Putamen (tissue), 1 donor: ENCODE measurements at places on chromosomes 1 and 21.

DNA sequence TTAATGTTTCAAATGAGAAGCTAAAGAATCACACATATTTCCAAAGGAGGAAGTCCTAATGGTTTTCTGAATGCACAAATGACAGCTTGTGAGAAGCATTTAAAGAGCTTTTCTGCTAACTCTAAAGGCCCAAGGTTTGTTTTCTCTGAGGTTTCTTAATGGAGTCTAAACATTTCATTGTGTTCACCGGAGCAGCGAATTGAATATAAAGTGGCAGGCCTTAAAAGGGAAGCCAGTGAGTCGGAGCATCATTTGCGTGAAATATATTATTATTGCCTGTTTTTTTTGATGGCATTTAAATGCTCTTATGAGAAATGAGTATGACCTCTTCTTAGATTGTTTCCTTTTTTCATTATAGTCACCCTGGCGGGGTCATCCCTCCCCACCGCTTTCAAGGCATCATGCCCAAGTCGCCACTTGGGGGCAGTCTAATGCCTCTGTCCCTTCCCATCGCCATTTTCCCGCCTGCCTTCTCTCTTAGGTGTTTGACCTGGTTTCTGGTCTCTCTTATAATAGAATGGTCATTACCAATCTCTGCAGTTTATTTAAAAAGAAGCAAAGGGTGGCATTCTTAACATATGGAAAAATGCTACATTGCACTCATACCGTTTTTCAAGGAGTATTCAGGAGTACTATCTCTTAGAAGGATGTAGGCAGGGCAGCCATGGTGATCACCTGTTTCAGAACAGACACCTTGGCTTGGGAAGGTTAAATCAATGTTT is 25.3 kb upstream of the OVAAL start:
- peak; percentile 46 for DNase-seq

DNA sequence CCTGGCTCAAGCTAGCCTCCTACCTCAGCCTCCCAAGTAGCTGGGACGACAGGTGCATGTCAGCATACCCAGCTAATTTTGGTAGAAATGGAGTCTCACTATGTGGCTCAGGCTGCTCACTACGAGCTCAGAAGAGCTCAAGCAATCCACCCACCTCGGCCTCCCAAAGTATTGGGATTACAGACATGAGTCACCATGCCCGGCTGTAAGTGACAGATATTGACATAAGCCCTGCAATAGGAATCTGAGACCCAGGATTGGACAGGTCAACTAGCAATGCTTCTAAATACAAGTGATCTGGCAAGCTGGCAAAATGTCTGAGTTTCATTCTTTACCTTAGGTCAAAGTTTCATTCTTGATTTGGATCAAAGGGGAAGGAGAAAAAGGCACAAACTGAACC is 40.5 kb upstream of the H6PD start:
- no peak for DNase-seq

GRCh38 chr1:177383715-177384114 is 213.0 kb downstream of the BRINP2 start:
- DNase-seq, result no peak

- DNase-seq, result no peak
Measured at GRCh38 chr1:234884701-234885100, 243.9 kb downstream of the TOMM20 start.

- no peak for DNase-seq
Measured at GRCh38 chr1:32869923-32870614, 643 bp downstream of the FNDC5 start.

DNA sequence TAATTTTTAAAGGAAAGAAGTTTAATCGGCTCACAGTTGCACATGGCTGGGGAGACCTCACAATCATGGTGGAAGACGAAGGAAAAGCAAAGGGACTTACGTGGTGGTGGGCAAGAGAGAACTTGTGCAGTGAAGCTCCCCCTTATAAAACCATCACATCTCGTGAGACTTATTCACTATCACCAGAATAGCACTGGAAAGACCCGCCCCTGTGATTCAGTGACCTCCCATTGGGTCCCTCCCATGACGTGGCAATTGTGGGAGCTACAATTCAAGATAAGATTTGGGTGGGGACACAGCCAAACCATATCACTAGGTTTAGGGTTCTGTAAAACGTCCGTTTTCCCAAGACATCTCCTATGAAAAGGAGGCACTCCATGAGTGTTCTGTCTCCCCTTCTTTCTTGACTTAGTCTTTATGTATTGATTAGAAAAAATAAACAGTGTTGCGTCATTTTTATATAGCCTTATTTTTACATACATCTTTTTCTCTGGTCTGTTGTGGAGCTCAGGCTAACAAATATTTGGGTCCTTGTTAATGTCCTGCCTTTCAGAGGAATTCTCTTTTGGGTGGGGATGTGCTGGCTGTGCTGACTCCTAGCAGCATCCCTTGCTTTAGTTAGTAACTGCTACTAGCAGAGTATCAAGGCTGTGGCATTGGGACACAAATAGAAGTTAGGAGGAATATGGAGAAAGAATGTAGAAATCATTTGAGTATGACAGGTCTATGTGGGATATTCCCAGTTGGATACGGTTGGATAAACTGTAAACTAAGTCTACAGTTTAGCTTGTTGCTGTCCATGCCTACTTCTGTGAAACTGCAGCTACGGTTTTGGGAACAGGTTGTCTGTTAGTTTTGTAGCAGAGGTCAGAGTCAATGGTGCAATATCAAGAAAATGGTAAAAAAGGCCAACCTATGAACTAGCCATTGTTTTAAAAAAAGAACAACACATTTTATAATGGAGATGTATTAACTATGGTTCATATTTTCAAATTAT is 23.5 kb downstream of the BACH1 start:
- no peak for DNase-seq

GRCh38 chr1:30375156-30375555 is 348.2 kb downstream of the MATN1 start:
- DNase-seq, result no peak

DNA sequence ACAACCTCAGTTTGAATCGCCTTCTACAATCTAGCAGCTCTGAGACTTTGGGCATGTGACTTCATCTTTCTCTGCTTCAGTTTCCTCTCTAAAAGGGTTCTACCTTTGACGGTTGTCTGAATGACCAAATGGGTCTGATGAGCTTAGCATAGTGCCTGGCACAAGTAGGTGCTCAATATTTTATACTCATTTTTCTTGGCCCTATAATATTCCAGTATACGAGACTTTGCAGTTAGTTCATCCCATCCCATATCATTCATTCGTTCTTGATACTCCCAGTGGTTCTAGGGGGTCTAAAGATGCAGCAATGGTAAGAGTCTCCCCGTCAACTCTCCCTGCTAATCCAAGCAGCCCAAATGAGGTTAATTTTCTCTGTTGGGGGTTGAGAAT is 67.6 kb downstream of the ALPL start:
- DNase-seq, result no peak

DNA sequence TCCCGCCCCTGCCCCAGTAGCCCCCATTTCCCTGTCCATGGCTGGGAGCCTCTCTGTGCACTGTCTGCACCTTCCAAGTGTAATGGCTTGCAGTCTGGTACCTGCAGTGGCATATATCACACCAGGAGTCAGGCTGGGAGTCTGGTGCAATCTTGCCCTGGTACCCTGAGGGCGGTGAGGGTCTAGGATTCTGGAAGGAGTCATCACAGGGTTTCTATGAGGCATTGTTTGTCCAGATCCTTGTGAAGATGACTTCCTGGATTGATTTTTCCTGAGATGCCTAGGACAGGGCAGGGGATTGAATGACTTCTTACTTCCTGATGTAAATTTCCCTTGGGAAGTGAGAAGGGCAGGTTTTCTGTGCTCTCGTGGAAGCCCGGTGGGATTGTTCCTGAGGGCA is 5.9 kb upstream of the PKP1 start:
- DNase-seq, result no peak

- DNase-seq, result no peak
Measured at GRCh38 chr1:238119060-238119459, 228.3 kb upstream of the ZP4 start.

- DNase-seq, result no peak
Measured at GRCh38 chr1:221794079-221794670, 52.3 kb upstream of the DUSP10 start.

DNA sequence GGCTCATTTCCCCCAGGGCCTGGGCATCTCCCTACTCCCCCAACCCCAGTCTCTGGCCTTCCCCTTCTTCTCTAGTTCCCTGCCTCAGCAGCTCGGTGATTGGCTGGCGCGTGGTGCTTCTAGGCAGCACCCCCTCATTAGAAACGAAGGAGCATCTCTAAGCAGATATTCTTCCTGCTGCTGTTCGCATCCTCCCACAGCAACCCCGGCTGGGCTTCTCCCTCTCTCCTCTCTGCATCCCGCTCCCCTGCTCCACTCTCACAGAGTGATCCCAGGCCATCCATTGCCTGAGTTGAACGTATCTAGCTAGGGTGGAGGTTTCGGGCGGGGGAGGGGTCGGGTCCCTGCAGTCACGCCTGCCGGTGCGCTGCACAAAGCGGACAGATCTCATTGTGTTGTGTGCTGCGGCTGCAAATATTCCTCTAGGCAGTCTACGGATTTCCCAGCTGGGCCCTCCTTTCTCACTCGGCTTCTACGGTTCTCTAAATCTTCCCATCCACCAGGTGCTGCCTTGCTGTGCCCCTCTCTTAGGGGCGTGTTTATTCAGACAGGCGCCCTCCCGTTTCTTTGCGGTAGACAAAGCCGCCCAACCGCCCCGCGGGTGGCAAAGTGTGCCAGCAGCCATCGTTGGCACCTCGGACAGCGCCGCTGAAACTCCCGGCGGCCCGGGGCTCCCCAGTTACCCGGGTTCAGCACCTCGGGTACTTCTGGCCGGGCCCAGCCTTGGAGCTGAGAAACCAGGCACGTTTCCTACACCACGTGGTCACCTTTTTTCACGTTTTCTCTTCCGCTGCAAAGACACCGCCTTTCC is 2.2 kb downstream of the CACNA1E start:
- DNase-seq, result peak; percentile 75

- DNase-seq, result no peak
Measured at GRCh38 chr21:29490016-29490415, 191.3 kb downstream of the BACH1 start.

GRCh38 chr1:37602750-37603694 is 7.3 kb upstream of the GNL2 start:
- DNase-seq, result no peak

GRCh38 chr1:239812580-239812979 is 279.1 kb upstream of the FMN2 start:
- DNase-seq, result no peak

- DNase-seq, result no peak
Measured at GRCh38 chr1:228336308-228337030, 70.2 kb downstream of the TRIM11 start.

GRCh38 chr1:112458756-112459155 is 50.0 kb upstream of the WNT2B start:
- DNase-seq, result no peak

DNA sequence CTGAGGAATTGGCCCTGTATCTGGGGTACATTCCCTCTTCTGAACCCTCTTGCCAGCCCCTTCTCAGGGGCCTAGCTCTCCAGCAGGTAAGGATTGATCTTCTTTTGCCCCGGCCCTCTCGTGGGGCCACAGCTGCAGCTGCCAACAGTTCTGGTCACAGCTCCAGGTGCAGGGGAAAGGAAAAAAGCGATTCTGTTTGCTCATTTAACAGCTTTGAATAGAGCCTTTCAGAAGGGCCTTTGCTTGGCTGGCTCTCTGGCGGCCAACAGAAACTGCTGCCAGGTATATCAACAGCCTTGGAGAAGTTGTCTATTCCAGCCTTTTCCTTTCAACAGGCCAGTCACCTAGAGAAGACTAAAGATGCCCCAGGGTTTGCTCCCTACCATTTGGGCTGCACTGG is 16.1 kb upstream of the FMOD start:
- DNase-seq, result no peak

- DNase-seq, result no peak
Measured at GRCh38 chr1:61053712-61054600, 28.4 kb upstream of the NFIA start.

- no peak for DNase-seq
Measured at GRCh38 chr1:209630383-209631225, 21.6 kb downstream of the LAMB3 start.

DNA sequence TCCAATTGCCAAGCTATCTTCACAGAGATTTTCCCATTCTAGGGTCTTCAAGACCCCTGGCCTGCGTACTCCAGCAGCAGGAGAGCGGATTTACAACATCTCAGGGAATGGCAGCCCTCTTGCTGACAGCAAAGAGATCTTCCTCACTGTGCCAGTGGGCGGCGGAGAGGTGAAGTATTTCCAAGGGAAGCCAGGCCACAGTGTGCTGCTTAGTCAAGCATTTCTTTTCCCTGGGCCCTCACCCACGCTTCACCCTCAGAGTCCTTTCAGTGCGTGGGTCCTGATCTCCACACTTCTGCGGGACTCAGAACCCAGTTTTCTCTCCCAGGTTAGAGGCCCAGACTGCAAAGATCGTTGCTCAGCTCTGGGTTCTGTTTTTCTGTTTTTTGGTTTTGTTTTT is 13.1 kb downstream of the CDCA8 start:
- DNase-seq, result no peak

GRCh38 chr1:55426619-55427018 is 211.5 kb upstream of the USP24 start:
- no peak for DNase-seq

GRCh38 chr1:8747879-8748825 is 69.3 kb downstream of the RERE start:
- peak; percentile 50 for DNase-seq

DNA sequence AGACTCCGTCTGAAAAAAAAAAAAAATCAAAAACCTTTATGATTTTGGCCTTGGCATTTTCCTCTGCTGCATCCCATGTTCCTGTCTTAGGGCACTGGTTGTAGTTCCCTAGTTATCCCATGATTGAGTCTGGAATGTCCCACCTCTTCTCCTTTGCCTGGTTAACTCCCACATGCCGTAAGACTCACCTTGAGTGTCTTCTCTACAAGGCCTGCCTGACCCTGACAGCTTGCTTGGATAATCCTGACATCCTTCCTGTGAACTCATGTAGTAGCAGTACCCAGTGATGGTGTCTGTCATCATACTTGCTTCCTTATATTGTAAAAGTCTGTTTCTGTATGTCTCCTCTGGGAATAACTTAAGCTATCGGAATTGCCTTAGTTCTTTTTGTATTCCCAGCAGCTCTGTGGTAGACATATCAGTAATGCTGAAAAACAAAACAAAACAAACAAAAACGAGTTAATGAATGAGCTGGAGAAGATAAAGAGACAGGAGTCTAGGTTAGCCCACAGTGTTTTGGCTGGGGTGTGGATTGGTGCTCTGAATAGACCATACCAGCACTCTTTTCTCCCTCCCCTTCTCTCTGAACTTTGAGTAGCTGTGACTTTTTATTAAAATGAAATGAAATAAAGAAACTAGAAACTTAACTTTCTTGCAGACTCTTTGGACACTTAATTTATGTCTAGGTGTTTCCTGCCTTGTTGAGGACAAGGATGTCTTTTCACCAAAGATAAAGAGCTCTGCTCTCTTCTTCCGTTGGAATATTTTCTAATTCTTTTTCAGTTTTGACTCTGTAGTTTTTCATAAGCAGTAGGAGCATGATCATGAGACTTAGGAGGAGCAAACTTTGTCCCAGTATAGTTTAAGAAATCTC is 15.1 kb downstream of the NEK7 start:
- no peak for DNase-seq
